NCI-H1092 treated with DMSO at 0.1 percent for 48 hours (cell line): ENCODE measurements at places on chromosomes 5 and 9.

DNA sequence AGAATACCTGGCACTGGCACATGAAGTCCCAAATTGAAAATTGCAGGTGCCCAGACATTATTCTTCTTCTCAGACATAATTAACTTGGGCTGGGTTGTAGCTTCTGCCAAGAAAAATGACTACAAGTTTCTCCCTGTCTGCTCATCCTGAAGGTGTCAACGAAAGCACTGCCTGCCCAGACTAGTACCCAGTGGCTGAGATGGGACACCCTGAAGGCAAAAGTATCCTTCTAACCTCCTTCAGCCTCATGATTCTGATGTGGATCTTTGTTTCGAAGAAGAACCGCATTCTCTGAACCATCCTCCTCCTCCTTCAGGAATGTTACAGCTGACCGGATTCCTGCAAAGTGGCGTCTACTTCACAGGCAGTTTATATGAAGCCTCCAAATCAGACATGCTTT is 161.1 kb upstream of the FST start:
- no peak for DNase-seq

DNA sequence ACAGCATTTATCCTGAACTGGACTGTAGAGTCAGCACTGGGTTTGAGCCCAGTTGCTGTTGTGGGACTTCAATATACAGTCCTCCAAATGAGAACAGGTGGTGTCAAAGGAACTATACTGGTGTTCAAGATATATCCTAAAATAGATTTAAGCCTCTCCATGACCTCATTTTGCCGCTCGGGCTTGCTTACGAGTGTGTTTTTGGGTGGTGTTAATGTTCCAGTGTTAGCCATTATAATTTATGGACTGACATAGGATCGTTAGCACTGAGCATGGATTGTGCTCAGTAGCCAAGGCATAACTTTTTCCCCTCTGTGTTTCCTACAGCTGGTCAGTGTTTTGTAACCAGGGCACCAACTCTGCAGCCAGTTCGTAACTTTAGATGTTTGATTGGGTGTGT is 306.6 kb downstream of the SPATA31D1 start:
- DNase-seq, result no peak

GRCh38 chr5:101160002-101160401 is 256.9 kb upstream of the ST8SIA4 start:
- DNase-seq, result no peak

DNA sequence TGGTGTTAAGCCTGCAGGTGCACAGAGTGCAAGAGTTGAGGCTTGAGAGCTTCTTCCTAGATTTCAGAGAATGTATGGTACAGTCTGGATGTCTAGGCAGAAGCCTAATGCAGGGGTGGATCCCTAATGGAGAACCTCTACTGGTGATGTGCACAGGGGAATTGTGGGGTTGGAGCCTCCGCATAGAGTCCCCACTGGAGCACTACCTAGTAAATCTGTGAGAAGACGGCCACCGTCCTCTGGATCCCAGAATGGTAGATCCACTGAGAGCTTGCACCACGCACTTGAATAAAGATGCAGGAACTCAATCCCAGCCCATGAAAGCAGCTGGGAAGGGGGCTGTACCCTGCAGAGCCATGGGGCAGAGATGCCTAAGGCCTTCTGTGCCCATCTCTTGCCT is 699.4 kb upstream of the FAM174A start:
- DNase-seq, result no peak

- no peak for DNase-seq
Observed at GRCh38 chr5:95647886-95648860, 1.6 kb downstream of the RFESD start.

DNA sequence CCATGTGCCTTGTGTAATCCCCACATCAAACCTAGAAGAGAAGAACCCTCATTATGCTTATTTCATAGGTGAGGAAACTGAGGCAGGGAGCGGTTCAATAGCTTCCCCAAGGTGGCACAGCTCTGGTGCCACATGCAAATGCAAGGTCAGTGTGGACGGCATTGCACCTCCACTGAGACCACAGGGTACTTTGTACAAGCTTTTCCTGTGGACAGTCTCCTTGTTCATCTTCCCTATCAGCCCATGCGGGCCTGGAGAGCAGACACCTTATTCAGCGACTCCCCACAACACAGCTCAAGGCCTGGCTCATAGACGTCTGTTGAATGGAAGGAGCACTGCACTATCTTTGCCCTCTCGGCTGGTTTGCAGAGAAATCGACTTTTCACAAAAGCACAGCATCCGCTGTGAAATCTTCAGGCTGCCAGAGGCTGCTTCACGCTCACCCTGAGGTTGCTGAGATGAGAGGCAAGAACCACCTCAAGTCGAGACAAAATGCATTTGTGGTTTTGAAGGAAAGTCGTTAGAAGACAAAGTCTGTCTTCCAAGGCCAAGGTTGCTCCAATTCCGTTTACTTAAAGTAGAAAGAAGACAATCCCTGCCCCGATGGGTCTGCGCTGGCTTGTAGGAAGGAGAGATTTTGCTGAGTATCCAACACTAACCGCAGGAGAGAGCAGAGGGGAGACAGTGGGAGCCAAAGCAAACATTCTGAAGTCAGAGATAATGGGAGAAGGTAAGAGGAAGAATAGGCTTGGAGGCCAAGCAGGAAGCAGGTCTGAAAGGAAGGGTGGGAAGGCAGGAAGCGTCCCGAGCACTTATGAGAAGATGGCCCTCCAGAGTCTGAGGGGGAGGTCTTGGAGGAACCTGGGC is 34.2 kb upstream of the STRBP start:
- DNase-seq, result no peak

GRCh38 chr5:149605998-149606724 is 24.9 kb downstream of the ARHGEF37 start:
- no peak for DNase-seq

DNA sequence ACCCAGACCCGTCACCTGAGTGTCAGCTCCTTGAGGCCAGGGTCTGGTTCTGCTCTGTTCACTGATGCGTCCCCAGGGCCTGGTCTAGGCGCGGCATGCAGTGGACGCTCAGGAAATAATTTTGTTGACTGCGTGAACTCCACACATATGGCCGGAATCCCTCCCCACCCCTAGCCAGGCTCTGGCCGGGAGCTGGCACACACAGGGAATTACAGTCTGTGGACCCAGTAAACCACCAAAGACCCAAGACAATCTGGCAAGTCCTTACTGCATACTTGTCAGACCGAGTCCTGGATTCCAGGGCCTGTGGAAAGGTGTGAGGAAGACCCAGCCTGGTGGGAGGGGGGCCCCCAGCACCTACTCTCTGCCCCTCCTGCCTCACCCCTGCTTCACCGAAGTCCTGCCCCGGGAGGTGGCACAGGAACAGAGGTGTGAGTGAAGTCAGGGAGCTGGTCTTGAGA is 113.0 kb upstream of the IER5L start:
- no peak for DNase-seq

GRCh38 chr5:38846379-38847011 is 683 bp downstream of the OSMR start:
- no peak for DNase-seq

DNA sequence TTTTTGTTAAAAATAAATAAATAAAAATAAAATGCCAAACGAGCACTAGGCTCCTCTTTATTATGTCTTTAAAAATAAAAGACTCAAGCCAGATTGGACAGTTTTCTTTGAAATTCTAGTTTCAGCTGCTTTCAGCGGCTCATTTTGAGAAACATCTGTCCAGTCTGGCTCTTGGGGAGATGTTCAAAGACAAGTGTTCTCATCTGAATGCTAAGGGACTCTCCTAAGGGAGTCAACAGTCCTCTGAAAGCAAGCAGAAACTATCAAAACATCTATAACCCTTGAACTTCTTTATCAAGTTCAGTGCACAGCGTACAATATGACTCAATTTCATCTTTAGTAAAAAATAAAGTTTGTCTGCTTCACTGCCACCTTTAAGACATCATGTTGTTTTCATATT is 886.2 kb upstream of the DMAC1 start:
- no peak for DNase-seq

DNA sequence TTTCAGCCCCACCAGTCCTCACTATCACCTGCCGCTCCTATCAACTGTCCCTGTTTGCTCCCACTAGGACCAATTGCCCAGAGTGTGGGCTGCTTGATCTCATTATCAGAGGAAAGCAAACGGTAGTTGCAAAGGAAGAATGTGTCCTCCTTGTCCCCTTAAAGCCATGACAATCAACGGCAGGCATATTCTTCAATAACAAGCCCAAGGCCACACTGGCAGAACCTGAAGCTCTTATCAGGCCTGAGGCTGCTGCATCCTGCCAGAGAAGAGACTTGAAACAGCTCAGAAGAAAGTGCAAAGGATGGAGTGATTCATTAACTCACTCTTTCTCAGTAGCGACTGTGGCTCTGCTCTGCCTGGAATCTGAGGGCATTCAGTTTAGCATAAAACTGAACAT is 39.2 kb upstream of the MAN2A1 start:
- no peak for DNase-seq

- no peak for DNase-seq
Observed at GRCh38 chr5:110913221-110913620, 158.3 kb upstream of the TSLP start.

DNA sequence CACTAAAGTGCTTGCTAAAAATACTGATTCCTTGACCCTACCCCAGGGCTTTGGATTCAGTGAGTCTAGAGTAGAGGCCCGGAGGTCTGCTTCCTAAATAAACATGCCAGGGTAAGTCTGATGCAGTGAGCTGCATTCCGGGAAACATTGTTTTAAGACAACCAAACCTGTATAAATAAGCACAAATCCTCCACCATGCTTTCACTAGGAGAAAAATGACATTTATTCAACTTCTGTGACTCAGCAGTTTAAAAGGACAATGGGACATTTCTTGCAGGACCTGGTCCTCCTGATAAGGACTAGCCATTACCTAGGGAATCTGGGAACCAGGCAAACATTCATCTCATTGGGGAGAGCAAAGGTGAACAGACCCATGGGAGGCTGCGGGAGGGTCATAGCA is 335.3 kb downstream of the MLLT3 start:
- DNase-seq, result no peak

GRCh38 chr5:18972177-18972576 is 1015.8 kb downstream of the CDH18 start:
- DNase-seq, result no peak

- DNase-seq, result no peak
Observed at GRCh38 chr5:137398751-137399150, 100.4 kb downstream of the SPOCK1 start.

- DNase-seq, result no peak
Observed at GRCh38 chr9:135492886-135493669, 7.4 kb upstream of the MRPS2 start.
